DND-41 (cell line): ENCODE measurements at places on chromosomes 12 and 14.

- DNase-seq = peak; percentile 67
These were observed 33.8 kb downstream of the FBRSL1 start for GRCh38 chr12:132523576-132524331.

GRCh38 chr14:74720526-74720925 lies 7.6 kb downstream of the FCF1 start:
- no peak for DNase-seq

GRCh38 chr12:19036673-19037357 lies 92.7 kb upstream of the PLEKHA5 start:
- no peak for DNase-seq

DNA sequence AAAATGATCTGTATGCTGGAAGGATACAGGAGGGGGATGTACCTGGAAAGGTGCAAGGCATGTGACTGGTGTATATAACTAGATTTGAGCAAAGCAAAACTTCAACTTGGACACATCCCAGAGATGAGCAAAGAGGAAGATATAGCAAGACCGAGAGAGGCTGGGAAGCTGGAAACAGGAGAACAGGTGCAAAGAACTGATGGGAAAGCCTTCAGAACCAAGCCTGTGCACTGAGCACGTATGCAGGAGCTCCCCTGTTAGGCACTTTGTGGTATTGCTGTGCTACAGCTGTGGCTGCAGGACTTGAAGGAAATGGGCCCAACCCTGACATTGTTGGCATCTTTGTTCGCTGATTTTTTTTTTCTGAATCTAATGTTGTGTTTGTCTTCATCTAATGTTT lies 120.7 kb upstream of the PWP1 start:
- no peak for DNase-seq

GRCh38 chr12:34368079-34368478 lies 345.8 kb downstream of the ALG10 start:
- no peak for DNase-seq

DNA sequence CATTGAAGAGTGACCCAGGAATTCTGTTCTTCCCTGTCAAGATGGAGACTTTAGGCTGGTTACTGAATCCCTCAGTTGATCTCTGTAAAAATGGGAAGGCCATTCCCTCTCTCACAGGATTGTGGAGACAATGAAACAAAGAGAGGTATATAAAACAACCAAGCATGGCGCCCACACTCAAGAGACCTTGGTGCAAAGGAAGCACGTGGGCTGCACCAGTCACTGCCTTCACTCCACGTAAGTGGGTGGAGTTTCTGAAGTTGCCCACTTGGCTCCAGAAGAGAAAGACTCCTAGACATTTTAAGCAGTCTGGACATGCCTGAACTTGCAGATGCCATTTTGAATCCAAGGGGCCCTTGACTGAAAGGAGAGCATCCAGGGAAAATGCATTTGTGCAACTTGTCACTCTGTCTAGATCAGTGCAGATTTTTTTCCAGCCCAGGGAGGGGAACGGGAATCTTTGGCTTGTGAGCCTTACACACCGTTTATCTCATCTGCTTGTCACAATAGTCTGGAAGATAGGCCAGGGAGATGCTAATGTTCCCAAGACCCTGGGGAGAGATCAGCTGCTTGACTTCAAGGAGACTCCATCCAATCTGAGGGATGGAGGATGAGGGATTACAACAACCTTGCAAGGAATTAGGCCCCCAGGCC lies 96.9 kb upstream of the TBX3 start:
- no peak for DNase-seq

GRCh38 chr14:77094672-77095284 lies 3.3 kb upstream of the CIPC start:
- DNase-seq = peak; percentile 84

DNA sequence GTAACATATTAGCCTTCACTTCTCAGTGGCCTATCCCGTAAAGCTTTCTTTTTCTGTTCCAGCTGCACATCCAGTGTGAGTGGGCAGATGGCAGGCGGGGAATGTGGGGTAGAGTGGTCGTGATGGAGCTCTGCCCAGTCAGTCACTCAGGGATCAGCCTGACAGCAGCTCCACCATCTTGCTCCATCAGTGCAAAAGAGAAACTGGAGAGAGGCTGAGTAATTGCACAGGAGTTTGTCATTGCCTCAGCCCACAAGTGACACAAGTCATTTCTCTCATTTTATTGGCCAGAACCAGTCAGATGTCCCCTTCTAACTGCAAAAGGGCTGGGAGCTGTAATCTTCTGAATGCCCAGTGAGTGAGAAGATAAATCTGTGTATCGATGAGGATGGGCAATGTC lies 66.5 kb downstream of the ATP23 start:
- DNase-seq = no peak

DNA sequence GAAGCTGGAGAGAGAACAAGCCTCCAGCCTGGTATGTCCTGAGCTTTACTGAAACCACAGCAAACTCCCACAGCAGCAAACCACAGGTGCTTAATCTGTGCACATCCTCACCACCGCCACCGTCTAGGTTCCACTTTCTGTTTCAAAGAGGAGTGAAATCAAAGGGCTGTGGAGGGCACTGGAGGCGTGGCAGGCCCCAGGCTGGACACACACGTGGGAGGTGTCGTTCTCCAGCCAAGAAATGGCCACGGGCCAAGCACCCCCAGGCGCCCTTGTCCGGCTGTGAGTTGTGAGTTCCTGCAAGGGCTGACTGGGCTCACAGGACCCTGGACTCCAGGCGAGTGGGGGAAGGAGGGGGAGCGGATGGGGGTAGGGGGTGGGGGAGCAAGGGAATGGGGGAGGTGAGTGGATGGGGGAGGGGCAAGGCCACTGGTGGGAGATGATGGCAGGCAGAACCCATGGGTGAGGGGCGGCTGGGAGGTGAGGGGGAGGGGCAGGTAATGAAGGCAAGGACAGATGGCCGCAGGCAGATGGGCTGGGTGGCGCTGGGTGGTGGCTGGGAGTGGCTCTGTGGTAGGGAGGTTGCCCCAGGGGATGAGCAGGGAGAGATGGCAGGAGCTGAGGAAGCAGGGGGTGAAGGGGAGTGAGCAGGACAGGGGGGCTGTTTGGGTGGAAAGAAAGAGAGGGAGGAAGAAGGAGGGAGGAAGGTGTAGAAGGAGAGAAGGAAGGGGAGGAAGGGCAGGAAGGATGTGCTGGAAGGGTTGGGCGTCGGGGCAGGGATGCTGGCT lies 86.7 kb downstream of the NCOR2 start:
- peak; percentile 81 for DNase-seq

GRCh38 chr12:27161458-27162228 lies 79.3 kb upstream of the C12orf71 start:
- DNase-seq = no peak

GRCh38 chr12:6195665-6196535 lies 4.3 kb upstream of the CD9 start:
- peak; percentile 68 for DNase-seq

DNA sequence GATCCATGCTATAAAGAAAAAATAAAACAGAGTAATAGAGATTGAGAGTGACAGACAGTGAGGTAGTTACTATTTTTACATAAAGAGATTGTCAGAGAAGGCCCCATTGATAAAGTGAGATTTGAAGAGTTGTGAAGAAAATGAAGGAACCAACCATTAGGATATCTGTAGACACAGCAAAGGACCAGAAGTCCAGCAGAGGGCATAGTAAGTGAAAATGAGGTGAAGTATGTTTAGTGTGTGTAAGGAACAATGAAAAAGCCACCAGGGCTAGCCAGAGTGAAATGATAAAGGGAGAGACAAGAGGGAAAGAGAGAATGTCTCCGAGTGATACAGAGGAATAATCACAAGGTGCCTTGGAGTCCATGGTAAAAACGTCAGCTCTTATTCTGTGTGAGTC lies 411.0 kb downstream of the NELL2 start:
- DNase-seq = no peak

DNA sequence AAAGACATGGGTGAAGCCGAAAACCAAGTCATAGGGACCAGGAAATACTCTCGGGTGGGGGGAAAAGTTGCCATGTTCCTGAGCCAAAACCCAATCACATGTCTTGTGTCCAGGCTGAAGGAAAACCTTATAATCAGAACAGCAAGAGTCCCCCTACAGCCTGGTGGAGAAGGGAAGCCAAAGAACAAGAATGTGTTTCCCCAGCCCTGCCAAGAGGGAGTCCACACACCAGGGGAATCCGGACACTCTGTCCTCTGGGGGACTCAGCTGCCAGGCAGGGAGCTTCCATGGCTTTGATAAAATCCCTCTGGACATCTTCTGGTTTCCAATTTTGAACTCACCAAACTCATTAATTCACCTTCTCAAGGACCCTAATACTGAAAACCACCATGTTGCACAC lies 273.0 kb downstream of the FOXN3 start:
- DNase-seq = no peak

- DNase-seq = peak; percentile 70
These were observed 18.3 kb upstream of the PLEKHH1 start for GRCh38 chr14:67514650-67515385.

DNA sequence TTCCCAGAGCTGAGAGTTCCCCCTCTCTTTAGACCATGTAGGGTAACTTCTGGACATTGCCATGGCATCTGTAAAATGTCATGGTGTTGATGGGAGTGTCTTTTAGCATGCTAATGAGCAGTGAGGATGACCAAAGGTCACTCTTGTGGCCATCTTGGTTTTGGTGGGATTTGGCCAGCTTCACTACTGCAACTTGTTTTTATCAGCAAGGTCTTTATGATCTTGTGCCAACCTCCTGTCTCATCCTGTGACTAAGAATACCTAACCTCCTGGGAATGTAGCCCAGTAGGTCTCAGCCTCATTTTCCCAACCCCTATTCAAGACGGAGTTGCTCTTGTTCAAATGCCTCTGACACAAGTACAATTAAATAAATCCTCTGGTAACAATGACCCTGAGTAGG lies 244.4 kb downstream of the NEDD1 start:
- no peak for DNase-seq

DNA sequence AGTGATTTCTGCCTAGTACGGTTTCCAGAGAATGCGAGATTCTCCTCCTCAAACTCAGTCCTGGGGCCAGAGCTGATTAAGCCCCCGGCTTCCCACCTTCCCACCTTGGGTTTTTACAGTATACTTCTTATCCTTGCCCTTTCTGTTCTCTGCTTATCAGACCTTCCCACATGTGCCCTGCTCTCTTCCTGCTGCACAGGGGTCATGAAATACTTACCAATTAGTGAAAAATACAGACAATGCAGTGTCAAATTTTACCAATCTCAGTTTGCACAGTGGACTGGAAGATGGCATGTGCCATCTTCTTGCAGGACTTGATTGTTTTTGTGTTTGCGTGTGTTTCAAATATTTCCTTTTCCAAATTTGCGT lies 14.7 kb downstream of the SUSD6 start:
- DNase-seq = no peak

DNA sequence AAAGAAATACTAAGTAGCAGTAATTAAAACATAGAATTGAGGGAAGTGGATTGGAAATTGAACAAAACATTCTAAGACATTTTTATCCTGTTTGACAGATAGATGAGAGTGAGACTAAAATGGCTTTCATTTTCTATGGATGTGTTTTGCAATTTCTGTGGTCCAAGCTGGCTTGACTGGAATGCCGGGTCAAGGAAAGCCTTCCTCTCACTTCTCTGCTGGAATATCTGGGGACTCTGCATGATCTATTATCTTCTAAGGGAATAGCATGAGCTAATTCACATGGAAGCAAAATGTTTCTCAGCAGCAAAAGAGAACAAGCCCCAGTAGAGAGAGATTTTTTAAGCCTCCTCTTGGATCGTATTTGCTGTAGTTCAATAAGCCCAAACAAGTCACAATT lies 407.9 kb upstream of the ATXN7L3B start:
- DNase-seq = no peak

DNA sequence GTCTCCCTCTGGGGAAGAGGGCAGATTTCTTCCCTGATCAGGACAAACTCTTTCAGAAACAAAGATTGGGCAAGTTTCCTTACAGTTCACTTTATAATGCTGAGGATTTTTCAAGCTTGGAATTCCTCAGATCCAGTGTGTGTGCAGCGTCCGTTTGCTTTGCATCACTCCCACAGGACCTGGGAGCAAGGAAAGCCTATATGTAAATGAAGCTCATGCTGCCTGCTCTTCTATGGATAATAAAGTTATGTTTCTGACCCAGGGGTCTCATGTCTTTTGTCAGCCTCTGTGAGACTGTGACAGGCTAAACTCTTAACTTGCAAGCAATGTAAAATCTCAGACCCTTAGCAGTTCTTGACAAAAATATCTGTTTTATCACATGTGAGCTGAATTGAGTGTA lies 41.6 kb downstream of the TRHDE start:
- no peak for DNase-seq

DNA sequence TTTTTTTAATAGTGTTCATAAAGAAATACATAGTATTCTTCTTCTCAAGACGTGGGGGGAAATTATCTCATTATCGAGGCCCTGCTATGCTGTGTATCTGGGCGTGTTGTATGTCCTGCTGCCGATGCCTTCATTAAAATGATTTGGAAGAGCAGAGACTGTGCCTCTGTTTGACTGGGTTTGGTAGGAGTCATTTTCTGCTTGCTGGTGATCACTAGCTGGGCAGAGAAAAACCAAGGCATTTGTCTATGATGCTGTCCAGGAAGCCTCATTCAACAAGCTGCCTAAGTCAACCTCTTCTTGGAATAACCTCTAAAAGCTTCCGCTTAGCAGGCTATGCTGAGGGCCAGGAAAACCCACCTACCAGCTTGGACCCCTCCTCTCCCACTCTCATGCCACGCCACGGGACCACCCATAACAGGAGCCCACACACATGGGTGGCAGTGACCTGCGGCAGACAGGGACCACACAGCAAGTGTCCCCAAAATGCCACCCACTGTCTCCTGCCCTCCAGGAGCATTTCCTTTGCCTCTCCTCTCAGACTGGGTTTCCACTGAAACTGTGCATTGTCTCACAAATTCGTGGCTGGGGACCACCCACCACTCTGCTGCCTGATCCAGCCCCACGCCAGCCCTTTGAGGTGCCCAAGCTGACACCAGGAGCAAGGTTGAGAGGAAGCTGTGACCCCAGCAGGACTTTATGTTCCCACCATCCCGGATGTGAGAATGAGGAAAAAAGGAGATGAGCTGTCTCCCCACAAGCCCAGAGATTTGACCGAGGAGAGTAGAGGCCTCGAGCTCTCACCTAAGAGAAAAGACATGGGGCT lies 36.8 kb downstream of the DAD1 start:
- no peak for DNase-seq

GRCh38 chr12:85836197-85837090 lies at the start of gene RASSF9:
TSS of gene RASSF9 (minus strand) at chr12:85836409. CDS start at chr12:85836201, 208 bp downstream.
- no peak for DNase-seq

GRCh38 chr14:95360828-95361227 lies 41.1 kb upstream of the CLMN start:
- no peak for DNase-seq

GRCh38 chr14:104306450-104307040 lies 168.2 kb downstream of the KIF26A start:
- DNase-seq = no peak

GRCh38 chr12:62760779-62761178 lies 174.2 kb downstream of the PPM1H start:
- DNase-seq = no peak

- DNase-seq = no peak
These were observed 10.3 kb upstream of the KRT2 start for GRCh38 chr12:52662093-52662917.

GRCh38 chr14:71242237-71242748 lies 335.0 kb downstream of the PCNX1 start:
- DNase-seq = no peak

DNA sequence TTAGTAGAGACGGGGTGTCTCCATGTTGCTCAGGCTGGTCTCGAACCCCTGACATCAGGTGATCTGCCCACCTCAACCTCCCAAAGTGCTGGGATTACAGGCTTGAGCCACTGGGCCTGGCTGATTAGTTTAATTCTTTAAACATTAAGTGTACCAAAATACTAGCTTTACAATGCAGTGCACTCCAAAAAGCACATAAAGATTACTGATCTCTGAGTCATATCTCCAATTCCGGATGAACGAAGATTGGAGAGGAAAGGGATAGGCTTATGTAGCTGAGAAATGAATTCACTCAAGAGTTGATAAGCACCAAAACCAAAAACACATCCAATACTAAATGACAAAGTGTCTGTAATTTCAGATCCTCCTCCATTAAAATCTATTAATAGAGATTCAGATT lies 15.1 kb downstream of the NAV3 start:
- no peak for DNase-seq
